Panc1 (cell line): ENCODE measurements at places on chromosomes 2 and 18. TPM values are rescaled to one million over a fixed set of nuclear protein-coding genes. Genes with fewer than 3 reads are reported as not detected.

GRCh38 chr2:174342686-174343342 is 8.1 kb downstream of the SP9 start:
- peaks cover 10% of the 10 kb centered on the region for H3K4me1 ChIP-seq
- DNase-seq, result no peak
- H3K36me3 ChIP-seq, result no peaks in the 10 kb centered on the region

Gene LYG2
- total RNA-seq, result not detected

GRCh38 chr2:126882181-126882580 is 16.5 kb upstream of the TEX51 start:
- no peak for DNase-seq
- H3K27ac ChIP-seq, result no peak overlapping the region
- no peak overlapping the region for H3K4me3 ChIP-seq

DNA sequence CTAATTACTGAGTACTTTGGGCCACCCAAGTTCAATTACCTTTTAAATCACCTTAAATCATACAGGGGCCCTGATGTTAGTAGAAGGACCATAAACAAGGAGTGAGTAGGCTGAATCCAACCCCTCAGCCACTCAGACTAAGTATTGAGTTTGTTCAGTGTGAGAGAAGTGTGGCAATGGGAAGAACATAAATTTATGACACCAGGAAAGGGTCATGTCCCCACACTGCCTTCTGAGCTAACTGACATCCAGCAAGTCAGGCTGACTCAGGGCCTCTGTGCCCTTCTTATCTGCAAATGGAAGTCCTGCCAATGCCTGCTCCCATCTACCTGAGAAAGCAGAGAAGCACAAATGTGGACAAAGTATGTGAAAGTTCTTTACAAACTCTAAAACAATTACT is 12.9 kb downstream of the PLEKHM3 start:
- H3K4me3 ChIP-seq, result no peak overlapping the region
- no peak for DNase-seq
- no peaks in the 10 kb centered on the region for H3K36me3 ChIP-seq
- peaks cover 5% of the 10 kb centered on the region; the same call in 1 of the 2 replicates for H3K4me1 ChIP-seq
- no peak overlapping the region for H3K27ac ChIP-seq

Gene MYCN
- total RNA-seq, result not detected

DNA sequence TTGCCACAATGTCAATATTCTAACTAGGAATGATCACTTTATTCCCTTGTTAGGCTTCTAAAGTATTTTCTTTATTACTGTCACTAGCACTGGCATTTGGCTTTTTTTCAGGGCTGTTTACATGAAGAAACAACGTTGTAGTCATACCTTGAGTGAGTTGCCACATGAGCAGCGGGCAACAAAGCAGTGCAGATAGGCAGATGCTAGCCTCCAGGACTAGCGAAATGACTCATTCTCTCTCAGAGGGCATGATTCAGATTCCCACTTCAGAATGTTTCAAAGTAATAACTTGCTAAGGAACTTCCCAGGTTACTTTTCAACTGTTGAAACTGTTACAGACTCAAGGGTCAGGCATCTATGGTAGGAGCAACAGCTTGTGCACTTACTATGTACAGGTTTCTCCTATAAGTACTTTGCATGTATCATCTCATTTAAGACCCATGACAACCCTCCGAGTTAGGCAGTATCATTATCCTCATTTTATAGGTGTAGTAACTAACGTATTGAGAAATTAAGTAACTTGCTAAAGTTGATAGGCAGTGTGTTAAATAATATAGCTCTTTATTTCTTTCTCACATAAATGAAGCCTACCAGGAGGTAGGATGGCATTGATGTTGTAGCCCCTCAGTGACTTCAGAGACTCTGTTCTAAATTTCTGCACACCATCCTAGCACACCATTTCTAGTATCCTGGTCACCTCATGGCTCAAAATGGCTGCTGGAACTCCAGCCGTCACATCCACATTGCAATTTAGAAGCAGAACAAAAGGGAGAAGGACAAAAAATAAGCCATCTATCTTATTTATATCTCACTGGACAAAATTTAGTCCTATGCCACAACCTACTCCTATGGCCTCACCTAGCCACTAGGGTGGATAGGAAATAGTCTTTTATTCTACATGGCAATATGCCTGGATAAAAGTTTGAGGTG is 83.3 kb downstream of the ICOS start:
- no peaks in the 10 kb centered on the region for H3K36me3 ChIP-seq
- DNase-seq, result no peak
- no peak overlapping the region for H3K4me3 ChIP-seq
- H3K4me1 ChIP-seq, result no peaks in the 10 kb centered on the region
- H3K27ac ChIP-seq, result no peak overlapping the region
- H3K27me3 ChIP-seq, result no peaks in the 10 kb centered on the region; the same call in 1 of the 2 replicates

DNA sequence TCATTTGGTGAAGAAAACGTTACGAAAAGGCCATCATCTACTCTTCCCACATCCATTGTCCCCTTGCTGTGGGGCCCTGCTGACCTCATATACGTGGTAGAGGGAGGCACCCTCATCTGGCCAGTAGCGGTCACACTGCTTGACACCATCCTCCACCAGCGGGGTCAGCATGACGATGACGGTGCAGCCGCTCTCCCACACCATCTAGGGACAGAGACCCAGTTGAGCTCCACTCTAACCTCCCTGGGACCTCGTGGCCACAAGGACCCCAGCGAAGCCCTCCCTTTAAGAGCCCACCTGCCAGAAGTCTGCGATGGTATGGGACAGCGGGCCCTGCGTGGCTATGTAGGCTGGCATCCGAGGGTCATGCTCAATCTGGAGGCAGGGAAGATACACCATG is 13.1 kb downstream of the PTPRN start:
- no peaks in the 10 kb centered on the region; the same call in 1 of the 2 replicates for H3K27me3 ChIP-seq
- H3K36me3 ChIP-seq, result no peaks in the 10 kb centered on the region
- no peak overlapping the region for H3K27ac ChIP-seq

Gene VWA3B
- total RNA-seq, result not detected

Gene ANKRD29
- 0.67 TPM for total RNA-seq

GRCh38 chr2:118969734-118970395 is 27.9 kb downstream of the MARCO start:
- no peaks in the 10 kb centered on the region for H3K36me3 ChIP-seq
- no peak for DNase-seq
- H3K27ac ChIP-seq, result no peak overlapping the region
- no peaks in the 10 kb centered on the region for H3K4me1 ChIP-seq

DNA sequence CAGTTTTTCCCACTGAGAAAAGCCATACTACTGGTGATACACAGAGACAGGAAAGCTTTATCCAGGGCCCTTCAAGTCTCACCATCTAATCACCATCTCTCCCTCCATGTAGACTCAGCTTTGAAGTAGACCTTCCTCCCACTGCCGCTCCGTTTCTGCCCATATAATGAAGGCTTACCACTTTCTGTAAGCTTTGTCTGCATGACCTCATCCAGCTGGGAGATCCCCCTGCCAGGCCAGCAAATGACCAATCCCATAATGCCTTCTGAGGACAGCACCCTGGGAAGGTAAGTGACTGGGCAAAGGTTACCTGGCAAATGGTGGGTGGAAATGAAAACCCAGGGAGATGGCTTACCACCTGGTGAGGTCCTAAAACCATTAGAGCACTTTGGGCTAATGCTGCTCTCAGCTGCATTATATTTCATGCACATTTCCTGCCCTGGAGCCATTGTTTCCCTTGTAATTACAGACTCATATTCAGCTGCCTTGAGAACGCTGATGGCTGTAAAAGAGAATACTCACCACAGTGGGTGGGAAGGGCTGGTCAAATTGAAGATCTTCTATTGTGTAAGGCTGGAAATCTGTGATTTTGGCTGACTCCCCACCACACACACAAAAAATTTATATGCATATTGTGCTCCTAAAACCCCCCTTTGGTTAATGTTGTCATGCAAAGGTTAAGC is 350.7 kb upstream of the SYT4 start:
- no peaks in the 10 kb centered on the region for H3K4me1 ChIP-seq
- H3K27me3 ChIP-seq, result no peaks in the 10 kb centered on the region
- no peak for DNase-seq
- H3K4me3 ChIP-seq, result no peak overlapping the region

Gene SGPP2
- 0.05 TPM for total RNA-seq

Gene ARHGEF4
- total RNA-seq, result 0.80 TPM

DNA sequence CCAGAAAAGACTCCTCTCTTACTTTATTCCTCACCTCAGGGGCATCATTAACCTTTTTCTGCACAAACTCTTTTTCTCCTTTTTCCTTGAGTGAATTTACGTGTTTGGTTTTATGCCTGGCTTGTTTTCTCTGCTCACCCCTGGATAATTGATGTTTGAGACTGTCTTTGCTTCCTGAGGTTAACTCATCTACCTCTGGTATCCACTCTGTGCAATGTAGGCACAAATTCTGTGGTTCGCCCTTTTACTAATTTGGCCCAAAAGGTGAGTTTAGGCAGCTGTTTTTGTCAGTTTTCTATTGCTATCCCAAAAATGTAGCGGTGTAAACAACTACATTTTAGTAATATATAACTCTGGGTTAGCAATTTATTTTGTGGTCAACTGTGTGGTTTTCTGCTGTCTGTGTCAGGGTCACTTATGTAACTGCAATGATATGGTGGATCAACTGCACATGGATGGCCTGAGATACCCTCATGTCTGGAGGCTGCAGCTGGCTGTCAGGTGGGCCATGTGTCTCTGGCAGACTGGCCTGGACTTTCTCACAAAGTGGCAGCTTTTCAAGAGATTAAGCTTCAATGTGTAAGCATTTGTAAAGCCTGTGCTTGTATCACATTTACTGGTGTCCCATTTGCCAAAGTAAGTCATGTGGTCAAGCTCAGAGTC is 329.7 kb downstream of the FSIP2 start:
- no peak for DNase-seq
- no peaks in the 10 kb centered on the region for H3K36me3 ChIP-seq
- H3K4me1 ChIP-seq, result no peaks in the 10 kb centered on the region
- no peak overlapping the region for H3K27ac ChIP-seq
- no peak overlapping the region for H3K4me3 ChIP-seq
- H3K27me3 ChIP-seq, result no peaks in the 10 kb centered on the region

GRCh38 chr2:8216397-8216796 is 465.5 kb upstream of the ID2 start:
- H3K27me3 ChIP-seq, result no peaks in the 10 kb centered on the region; the same call in 1 of the 2 replicates
- H3K27ac ChIP-seq, result no peak overlapping the region
- no peak for DNase-seq
- no peaks in the 10 kb centered on the region for H3K36me3 ChIP-seq

DNA sequence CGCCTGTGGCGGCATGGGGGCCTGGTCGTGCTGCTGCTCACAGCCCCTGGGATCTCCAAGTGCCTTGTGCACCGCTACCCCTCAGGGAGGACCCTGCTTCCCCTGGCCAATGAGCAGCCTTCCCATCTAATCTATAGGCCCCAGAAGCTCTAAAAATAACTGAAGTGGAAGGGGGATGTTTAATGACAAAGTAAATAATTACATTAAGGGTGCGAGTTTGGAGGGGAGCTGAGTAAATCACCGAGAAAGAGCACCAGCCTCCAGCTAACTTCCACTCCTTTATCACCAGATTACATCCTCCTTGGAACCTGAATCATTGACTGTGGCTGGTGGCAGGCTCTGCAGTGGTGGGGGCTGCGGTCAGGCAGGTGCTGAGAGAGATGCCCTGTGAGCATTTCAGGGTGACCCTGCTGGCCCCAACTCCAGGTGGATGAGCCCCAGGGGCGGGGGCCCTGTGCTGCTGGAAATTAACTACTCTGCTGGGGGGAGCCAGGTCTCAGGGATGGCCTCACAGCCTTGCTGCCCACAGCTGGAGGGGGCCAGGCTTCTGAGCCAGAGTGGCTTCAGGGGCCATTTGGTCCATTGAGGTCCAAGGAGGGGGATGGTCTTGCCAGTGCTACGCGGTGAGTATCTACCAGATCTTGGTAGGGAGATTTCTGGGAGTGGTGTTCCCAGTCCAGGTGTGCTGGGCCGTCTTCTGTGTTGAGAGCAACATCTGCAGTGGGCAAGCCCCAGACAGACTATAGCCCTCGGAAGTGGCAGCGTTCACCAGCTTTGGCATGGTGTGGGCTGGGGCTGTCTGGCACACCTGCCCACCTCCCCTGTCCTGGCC is 74.2 kb downstream of the GLI2 start:
- no peaks in the 10 kb centered on the region for H3K27me3 ChIP-seq
- no peaks in the 10 kb centered on the region for H3K4me1 ChIP-seq
- no peaks in the 10 kb centered on the region for H3K36me3 ChIP-seq
- H3K27ac ChIP-seq, result no peak overlapping the region

Gene OTOS
- not detected for total RNA-seq

GRCh38 chr2:136236019-136236418 is 118.1 kb upstream of the CXCR4 start:
- no peak overlapping the region for H3K27ac ChIP-seq
- H3K4me3 ChIP-seq, result no peak overlapping the region
- H3K27me3 ChIP-seq, result no peaks in the 10 kb centered on the region; the same call in 1 of the 2 replicates
- H3K4me1 ChIP-seq, result no peaks in the 10 kb centered on the region
- H3K36me3 ChIP-seq, result no peaks in the 10 kb centered on the region
- DNase-seq, result peak; percentile 41

GRCh38 chr2:62379566-62379965 is 126.4 kb downstream of the TMEM17 start:
- no peaks in the 10 kb centered on the region for H3K36me3 ChIP-seq
- no peaks in the 10 kb centered on the region; the same call in 1 of the 2 replicates for H3K27me3 ChIP-seq
- no peak overlapping the region for H3K27ac ChIP-seq
- no peak for DNase-seq
- H3K4me3 ChIP-seq, result no peak overlapping the region
- no peaks in the 10 kb centered on the region for H3K4me1 ChIP-seq

GRCh38 chr2:151872463-151872862 is 44.2 kb upstream of the ARL5A start:
- H3K36me3 ChIP-seq, result no peaks in the 10 kb centered on the region; the same call in 1 of the 2 replicates
- H3K27me3 ChIP-seq, result no peaks in the 10 kb centered on the region; the same call in none of the 2 replicates
- no peaks in the 10 kb centered on the region for H3K4me1 ChIP-seq
- H3K4me3 ChIP-seq, result no peak overlapping the region
- no peak overlapping the region for H3K27ac ChIP-seq

GRCh38 chr2:140349695-140350094 is 1569.5 kb upstream of the NXPH2 start:
- no peaks in the 10 kb centered on the region for H3K4me1 ChIP-seq
- H3K4me3 ChIP-seq, result no peak overlapping the region
- H3K27me3 ChIP-seq, result no peaks in the 10 kb centered on the region
- DNase-seq, result no peak
- no peak overlapping the region for H3K27ac ChIP-seq
- no peaks in the 10 kb centered on the region for H3K36me3 ChIP-seq

DNA sequence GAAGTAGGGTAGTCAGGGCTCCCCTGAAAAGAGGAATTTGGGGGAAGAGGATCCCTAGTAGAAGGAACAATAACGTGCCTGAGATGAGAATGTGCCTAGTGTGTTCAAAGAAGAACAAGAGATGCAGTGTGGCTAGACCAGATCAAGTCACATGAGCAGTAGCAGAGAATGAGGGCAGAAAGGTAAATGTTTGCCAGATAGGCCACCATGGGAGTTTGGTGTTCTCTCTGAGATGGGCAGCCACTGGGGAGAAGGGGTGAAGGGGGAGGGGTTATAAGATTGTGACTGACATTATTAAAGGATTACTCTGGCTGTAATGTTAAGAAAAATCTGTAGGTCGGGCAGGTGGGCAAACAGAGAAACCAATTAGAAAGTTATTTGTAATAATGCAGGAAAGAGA is 166.0 kb downstream of the LCLAT1 start:
- H3K36me3 ChIP-seq, result no peaks in the 10 kb centered on the region
- H3K4me1 ChIP-seq, result no peaks in the 10 kb centered on the region
- no peak overlapping the region for H3K4me3 ChIP-seq
- no peak overlapping the region for H3K27ac ChIP-seq
- no peak for DNase-seq

Gene CNPPD1
- total RNA-seq, result 55.7 TPM
